ENCODE measurements at places on chromosomes 13 and 19.
A peak's percentile ranks its signal among the peaks of the same experiment; 100 is the strongest.

- no peak for DNase-seq
These were observed 62.0 kb downstream of the GPALPP1 start for GRCh38 chr13:45051315-45051714.

DNA sequence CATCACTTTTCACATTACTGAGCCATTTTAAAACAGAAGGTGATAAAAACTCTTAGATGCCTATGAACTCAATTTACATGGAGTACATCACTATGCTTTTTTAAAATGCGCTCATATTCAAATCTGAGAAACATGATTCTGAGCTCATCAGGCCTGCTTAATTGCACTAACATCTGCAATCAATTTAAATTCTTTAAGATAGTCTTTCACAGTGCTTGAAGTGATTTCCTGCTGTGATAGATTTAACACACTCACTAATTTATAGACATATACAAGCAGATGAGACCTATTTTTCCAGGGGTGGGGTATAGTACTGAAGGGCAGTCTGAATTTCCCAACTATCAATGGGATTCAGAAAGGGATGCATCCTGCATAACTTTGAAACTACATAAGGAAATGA, 82.9 kb downstream of the DIAPH3 start:
- peak; percentile 25 for DNase-seq

DNA sequence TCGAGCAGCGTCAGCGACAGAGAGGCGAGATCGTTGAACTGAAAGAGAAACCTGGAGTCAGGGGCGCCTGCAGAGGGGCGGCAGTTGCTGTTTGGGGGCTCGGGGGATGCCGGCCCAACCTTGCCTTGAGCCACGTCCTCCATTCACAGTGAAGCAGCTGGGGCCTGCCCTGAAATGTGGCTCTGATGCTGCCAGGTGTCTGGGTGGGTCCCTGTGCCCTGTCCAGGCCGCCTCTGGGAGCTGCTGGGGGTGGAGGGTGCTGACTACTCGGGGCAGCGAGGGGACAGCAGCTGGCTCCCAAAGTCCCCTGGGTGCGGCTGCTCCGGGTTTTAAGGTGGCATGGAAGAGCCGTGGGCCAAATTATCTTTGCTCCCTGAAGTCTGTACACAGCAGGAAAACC, 17.7 kb upstream of the RANBP3 start:
- DNase-seq = no peak

DNA sequence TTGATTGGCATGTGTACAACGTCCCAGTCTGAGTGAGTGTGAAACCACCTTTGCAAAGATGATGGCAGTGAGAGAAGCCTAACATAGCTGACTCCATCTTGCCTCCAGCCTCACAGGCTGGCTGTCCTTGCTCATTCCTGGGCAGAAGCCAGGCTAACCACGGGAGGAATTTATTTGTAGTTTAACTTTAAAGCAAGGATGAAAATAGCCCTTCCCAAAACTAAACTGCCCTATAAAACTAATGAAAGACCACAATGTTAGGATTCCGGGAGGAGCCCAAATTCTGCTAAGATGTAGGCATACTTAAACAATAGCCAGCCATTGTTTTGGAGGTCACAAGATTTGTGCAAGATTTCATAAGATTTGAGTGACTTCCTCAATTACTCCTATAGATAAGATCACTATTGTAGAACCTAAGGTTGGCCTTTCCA, 96.6 kb upstream of the LSM14A start:
- DNase-seq = no peak

DNA sequence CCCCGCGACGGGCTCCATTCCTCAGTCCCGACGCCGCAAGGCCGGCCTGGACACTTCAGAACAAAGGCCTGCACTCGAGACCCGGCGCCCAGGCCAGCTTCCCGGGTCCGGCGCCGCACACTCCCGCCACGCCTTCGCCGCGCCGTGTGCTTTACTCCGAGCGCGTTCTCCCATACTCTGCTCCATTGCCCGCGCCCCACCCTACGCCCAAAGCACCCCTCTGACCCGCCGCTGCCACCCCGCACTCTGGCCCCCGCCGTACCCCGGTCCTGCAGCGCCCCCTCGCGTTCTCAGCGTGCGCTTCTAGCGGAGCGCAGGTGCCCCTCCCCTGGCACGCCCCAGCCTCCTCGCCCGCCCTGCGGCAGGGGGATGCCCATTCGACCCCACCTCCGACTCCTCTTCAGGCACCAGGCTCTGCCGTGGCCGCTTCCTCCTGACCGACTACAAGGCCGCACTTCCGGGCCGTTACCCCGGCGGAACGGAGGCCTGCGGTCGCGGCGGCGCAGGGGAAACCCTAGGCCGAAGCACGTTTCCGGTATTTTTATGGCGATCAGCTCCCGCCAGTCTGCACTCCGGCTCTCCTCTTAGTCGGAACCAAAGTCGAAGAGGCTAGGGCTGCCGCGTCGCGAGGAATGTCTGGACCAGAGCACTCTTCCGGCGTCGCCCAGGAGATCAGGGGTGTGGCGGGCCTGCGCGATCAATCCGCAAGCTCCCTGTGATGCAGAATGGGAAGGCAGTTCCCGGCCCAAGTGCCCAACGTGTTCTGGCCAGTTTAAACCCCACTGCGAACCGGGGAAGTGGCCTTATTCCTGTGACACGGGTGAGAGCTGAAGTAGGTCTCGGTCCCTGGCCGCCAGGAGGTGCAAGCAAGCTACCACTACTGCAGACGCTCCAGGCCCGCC, at the start of gene ZBTB45:
Gene ZBTB45, minus strand, starts transcription at position 456 of the 902 bp plus-strand sequence. CDS start 2,137 bp downstream, outside the sequence.
- peak; percentile 99 for DNase-seq

DNA sequence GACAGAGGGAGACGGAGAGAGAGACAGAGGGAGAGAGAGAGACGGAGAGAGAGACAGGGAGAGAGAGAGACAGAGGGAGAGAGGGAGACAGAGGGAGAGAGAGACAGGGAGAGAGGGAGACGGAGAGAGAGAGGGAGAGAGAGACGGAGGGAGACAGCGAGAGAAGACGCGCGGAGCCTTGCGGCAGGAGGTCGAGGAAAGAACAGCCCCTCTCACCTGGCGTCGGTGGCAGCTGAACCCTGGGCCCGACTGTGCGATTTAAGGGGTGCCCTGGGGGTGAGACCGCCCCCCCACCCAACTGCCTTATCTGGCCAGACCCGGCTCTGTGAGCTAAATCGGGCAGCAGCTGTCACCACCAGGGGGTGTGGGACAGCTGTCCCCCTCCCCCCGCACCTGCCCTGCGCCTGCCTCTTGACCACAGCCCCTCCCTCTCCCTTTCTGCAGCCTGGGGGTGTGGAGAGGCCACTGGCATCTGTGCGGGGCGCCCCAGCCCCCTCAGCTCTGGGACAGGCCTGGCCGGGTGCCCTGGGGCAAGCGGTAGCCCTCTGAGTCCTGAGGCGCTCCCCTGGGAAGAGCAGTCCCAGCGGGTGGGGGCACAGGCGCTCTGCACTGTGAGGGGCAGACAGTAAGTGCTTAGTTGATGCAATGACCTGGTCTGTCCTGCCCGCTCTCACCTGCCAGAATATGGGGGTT, 10.8 kb downstream of the JOSD2 start:
- peak; percentile 88 for DNase-seq

- no peak for DNase-seq
These were observed 2.5 kb upstream of the ITM2B start for GRCh38 chr13:48230541-48230940.

DNA sequence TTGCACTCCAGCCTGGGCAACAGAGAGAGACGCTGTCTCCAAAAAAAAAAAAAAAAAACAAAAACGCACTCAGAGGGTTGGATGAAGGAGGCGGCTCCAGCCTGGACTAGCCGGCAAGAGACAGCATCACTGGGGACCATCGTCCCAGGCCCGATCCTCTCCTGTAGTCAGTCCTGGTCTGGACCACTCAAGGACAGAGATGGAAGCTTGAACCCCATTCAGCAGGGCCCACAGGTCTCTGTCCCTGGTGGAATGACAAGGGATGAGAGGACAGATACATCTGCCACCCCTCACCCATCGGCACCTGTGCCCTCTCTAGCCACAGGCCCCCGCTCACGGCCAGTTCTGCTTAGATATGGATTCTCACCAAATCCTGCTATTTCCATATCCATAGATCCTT, 14.0 kb downstream of the ADGRE5 start:
- DNase-seq = no peak

GRCh38 chr13:87057807-87058520, 613.2 kb upstream of the SLITRK5 start:
- peak; percentile 12 for DNase-seq

DNA sequence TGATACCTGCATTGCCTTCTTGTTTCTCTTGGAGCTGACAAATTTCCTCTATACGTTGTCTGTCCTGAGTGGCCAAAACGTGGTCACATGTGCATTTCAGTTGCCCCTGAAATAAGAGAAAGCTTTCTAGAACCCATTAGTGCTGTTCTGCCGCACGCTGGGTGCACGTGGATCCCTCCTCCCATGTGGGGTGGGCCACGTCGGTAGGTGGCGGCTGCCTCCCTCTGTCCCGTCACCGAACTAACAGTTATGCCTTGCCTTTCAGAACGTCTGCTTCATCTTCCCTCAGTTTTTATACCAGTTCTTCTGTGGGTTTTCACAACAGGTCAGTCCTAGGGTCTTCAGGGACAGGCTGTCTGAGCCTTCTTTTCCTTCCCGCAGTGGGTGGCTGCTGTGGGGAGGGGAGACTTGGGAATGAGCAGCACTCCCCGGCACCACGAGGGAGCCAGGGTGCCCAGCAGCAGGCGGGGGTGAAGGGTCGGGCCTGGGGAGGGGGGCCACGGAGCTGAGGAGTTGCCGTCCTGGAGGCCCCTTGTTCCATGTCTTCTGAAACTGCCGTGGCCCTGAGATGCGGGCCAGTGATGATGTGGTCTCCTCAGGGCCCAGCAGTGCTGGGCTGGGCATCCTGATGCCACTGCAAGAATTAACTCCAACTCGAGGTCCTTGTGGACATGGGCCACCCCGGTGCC, 109.7 kb upstream of the MCF2L start:
- no peak for DNase-seq

DNA sequence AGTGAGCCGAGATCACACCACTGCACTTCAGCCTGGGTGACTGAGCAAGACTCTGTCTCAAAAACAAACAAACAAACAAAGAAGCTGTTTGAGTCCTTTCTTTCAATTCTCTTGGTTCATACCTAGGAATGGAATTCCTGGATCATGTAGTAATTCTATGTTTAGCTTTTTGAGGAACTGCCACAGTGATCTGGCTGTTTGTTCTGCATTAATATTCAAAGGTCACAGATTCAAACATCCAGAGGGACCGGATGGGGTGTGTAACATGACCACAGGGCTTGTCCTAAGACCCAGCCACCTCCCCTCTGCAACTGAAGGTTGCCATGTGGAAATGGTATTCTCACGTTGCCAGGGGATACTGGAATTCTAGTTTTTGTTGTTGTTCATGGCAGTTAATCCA, 10.2 kb downstream of the COLGALT1 start:
- DNase-seq = no peak

DNA sequence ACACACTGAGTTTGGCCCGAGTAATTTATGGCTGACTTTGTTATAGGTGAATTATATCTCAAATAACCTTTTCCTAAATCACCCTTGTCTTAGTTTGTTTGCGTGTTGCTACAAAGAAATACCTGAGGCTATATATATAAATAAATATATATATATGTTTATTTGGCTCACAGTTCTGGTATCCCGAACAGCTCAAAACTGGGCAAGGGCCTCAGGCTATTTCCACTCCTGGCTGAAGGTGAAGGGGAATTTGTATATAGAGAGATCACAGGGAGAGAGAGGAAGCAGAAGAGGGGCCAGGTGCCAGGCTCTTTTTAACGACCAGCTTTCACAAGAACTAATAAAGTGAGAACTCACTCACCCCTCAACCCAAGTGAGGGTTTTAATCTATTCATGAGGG, 159.9 kb upstream of the STARD13 start:
- no peak for DNase-seq

- DNase-seq = peak; percentile 87
These were observed 18.7 kb downstream of the GADD45B start for GRCh38 chr19:2494447-2495129.

GRCh38 chr13:75073786-75074185, 408.2 kb downstream of the TBC1D4 start:
- DNase-seq = peak; percentile 65

DNA sequence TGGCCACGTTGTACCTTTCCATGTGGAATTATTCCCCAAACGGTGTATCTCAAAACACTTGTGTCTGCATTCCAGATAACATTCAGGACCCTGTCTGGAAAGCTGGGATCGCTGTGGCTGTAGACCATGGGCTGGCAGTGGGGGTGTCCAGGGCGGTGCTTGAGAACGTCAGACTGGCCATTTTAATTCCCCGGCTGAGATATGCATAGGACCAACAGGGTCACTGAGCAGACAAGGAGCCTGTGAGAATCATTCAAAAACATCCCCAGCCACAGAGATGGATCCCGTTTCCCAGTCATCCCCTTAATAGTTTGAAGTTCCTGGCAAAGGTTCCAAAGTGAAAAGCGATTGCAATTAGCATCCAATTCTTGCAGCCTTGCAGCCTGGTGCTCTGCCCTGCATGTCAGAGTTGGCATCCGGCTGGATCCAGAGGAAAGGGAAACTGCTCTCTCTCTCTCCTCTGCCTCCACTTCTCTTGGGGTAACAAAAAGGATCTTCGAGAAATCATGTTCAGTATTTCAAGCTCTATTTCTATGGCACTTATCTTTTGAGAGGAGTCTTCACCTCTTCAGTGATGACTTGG, 41.6 kb downstream of the IFT88 start:
- DNase-seq = no peak

DNA sequence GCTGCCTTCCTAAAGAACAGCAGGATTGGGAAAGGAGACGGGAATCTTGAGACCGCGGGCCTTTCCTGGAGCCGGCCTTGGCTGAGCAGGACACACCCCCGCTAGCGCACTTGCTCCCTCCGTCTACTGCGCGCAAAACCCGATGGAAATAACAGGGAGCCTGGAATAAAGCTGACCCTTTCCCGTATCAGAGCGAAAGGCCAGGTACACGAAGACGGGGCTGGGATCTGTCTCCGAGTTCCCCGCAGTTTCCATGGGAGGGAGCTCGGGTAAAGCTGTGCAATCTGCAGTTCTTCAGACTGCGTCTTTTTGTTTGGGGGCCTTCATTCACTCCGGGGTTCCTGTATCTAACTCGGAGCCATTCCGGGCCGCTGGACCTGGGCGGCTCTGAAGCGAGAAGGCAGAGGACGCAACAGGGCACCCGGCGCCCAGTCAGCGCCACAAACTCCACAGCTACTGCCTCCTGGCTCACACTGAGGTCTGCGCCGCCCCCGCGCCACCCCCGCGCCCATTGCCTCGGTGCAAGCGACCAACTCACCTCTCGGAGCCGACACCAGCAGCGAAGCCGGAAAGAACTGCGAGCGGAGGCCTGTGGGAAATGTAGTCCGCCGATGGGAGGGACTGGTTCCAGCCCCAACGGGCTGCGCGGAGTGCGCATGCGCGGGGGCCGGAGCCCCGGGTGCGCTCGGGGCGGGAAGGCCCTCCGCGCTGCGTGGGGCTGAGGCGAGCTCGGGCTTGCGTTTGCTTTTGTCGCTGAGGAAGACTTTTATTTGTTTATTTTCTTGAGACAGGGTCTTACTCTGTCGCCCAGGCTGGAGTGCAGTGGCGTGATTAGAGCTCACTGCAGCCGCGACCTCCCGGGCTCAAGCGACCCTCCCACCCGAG, at the start of gene ZFP14:
Gene ZFP14, minus strand, starts transcription at position 577 of the 885 bp plus-strand sequence. CDS start 11,309 bp downstream, outside the sequence.
- peak; percentile 97 for DNase-seq

- no peak for DNase-seq
These were observed 76.8 kb upstream of the SERP2 start for GRCh38 chr13:44296856-44297255.

Data from muscle of leg (tissue), 16 donors.